Brain microvascular endothelial cell (primary cell): ENCODE measurements at places on chromosomes 3 and 15.

- no peak for DNase-seq
Observed at GRCh38 chr15:89462198-89462912, 34.0 kb downstream of the RHCG start.

DNA sequence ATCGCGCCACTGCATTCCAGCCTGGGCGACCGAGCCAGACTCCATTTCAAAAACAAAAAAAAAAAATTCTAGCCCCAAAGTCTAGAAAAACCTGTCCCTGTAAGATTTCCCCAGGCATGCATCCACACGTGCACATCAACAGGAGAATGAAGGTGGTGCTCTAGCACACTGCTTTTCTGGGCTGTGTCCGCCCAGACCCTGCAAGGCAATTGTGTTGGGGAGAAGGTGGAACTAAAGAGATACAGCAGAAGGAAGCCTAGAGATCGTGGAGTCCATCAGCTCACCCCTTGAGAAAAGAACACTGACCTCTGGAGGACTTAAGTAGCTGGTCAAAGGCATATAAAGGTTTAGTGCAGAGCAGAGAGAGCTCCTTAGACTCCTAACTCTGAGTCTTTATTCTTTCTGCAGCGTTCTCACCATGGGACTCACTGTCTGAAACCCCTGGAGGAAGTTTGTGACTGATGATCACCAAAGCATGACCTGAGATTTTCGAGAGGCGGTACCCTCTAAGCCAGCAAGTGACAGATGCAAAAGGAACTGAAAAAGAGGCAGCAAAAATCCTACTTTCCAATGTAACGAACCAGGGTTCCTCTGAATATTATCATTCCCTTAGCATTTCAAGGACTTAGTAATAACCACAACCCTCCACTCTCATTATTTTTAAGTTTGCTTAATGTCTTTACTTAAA is 179.8 kb downstream of the MEX3B start:
- DNase-seq = no peak

- peak; percentile 3 for DNase-seq
Observed at GRCh38 chr15:36954486-36954885, 145.9 kb downstream of the MEIS2 start.

DNA sequence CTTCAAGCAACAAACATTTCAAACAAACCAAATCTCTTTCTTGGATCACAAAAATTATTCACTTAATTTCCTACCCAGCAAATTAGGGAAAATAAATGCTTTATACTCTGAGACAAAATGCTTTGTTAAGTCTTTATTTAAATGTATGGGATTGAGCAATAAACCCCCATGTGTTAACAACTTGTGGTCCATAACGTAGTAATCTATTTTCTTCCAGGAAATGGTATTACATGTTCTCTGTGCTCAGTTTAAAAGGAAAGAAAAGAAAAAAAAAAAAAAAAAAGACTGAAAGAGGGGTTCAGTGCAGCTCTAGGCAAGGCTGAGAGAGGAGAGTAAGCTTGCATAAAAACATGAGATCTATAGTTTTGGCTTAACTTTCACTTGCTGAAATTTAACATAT is 102.3 kb downstream of the PIK3CB start:
- no peak for DNase-seq

GRCh38 chr15:81120069-81120468 is 14.0 kb upstream of the CFAP161 start:
- DNase-seq = no peak

- no peak for DNase-seq
Observed at GRCh38 chr15:52307847-52308246, 12.2 kb upstream of the MYO5C start.

- DNase-seq = no peak
Observed at GRCh38 chr15:57343048-57343447, 33.3 kb upstream of the CGNL1 start.

DNA sequence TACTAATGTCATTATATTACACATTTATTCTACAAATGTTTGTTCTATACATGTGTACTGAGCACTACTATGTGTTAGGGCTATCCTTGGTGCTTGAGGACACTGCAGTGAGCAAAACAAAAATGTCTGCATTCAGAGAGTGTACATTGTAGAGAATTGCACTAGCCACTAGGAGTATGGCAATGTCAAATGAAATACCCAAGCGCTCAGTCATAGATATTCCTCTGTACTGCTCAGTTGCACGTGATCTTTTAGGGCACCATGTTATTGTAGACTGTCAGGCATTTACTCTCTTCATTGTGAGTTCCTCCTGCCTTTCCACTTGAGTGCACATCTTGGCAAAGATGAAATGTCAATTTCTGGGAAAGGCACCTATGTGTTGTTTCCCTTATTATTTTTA is 36.8 kb downstream of the FNDC3B start:
- no peak for DNase-seq

DNA sequence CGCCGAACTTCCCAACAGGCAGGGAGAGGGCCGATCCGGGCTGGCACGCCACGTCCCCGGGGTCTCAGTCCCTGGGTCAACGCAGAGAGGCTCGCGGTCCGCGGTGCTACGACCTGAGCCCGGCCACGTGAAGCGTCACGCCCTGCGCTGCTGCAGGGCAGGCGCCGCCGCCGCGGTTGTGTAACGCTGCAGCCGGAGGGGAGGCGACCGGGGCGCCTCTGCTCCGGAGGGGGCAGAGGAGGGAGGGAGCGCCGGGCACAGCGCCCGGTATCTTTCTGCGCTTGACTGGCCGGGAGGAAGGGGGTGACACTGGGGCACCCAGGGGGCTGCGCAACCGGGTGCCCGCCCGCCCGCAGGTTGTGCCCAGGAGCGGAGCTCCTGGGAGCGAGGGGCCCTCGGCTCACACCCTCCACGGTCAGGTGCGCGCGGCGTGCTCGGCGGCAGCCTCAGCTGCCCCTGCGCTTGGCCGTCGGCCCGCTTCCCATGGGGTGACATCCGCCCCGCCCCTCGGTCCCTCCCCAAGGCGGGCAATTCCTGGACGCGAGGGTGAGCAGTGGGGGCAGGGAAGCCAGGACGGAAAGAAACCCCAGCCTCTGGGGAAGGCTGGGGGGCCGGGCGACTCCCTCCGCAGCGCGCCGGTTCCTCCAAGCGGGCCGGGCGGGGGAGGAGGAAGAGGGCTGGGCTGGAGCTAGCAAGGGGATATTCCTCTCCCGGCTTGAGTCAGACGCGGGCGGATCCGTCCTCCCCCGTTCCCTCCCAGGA is 852 bp upstream of the BHLHE40 start:
- peak; percentile 98 for DNase-seq

GRCh38 chr15:74978503-74978902 is 16.9 kb upstream of the SCAMP5 start:
- peak; percentile 69 for DNase-seq

- no peak for DNase-seq
Observed at GRCh38 chr3:122100591-122101463, 45.7 kb downstream of the CD86 start.

- DNase-seq = peak; percentile 67
Observed at GRCh38 chr3:36480911-36481648, 100.8 kb downstream of the STAC start.

- DNase-seq = no peak
Observed at GRCh38 chr3:107858876-107859275, 232.0 kb downstream of the CD47 start.

DNA sequence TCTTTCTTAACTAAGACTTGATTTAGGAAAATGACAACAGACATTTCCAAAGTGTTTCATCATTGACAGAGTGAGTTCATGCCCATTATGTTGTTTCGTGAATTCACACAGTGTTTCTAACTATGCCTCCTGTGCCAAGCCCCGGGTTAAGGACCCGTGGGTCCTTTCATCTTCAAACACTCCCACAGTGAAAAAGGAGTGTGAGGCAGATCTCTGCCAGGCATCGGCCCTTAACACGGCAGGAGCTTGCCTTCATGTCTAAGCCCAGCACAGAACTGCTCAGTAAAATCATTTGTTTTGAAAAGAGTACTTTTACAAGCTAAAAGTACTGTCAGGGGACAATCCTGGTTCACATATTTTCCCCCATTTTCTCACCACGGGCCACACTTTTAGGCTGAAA is 80.0 kb upstream of the FOXB1 start:
- DNase-seq = no peak

DNA sequence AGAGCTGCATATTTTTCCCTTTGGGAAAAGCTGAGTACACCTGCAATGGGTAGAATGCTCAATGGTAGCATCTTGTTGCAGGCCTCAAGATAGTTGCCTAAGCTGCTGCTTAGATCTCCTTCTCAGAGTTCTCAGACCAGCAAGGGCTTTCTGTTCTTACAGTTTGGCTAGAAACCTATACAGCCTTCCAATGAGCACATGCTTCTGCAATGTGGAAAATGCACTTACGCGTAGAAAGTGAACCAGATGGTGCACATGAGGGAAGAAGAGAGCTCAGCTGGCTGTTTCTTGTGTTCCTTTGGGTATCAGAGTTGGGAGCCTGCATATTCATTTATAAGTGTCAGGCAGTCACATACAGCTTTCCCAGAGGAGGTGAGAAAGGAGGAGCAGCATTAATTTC is 136.4 kb downstream of the B3GALNT1 start:
- DNase-seq = peak; percentile 29

- no peak for DNase-seq
Observed at GRCh38 chr3:3015185-3016089, 94.7 kb downstream of the IL5RA start.

DNA sequence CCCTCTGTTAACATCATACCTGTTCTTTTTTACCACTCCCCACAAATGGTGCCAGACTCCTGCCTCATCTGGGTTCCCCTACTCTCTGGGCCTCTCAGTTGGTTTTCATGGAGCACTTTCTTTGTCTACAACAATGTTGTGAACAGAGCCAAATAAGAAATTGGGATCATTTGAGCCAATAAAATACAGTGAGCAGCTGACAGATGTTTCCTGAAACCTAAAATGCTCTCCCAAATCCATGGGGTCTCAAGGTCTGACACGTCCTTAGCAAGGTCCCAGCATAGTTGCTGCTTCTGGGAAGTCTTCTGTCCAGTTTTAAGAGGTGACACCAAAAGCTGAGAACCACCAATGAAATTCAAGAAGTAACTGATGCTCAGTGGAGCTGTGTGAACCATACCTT is 1.7 kb downstream of the NMNAT3 start:
- no peak for DNase-seq

DNA sequence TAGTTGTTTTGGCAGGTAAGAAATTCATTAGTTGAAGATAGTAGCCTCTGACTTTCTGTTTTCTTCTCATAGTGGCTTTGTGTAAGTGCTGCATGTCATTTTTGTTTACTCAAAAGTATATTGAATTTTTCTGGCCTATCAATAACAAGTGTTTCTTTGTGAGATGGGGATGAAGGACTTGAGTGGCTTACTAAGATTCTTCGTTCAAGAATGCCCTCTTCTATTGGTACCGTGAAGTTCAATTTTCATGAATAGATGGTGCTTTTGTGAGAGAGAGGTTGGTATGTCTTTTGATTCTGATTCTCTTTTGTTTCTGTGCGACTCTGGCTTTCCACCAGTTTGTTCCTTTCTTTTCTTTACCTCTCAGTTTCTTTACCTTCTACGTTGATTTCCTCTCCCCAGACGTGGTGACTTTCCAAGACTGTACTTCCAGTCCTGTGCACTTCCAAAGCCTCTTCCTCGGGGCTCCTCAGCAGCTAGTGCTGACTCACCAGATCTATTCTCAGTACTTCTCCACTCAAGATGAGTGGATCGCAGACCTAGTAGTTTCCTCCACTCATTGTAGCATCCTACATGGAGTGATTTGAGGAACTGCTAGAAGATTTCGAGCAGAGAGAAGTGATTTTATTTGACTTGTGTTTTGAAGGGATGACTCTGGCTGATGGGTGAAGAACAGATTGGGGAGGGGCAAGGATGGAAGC is 82.0 kb upstream of the EPHB3 start:
- DNase-seq = no peak
